GM04504 (cell line): ENCODE measurements at places on chromosomes 4 and X.

DNA sequence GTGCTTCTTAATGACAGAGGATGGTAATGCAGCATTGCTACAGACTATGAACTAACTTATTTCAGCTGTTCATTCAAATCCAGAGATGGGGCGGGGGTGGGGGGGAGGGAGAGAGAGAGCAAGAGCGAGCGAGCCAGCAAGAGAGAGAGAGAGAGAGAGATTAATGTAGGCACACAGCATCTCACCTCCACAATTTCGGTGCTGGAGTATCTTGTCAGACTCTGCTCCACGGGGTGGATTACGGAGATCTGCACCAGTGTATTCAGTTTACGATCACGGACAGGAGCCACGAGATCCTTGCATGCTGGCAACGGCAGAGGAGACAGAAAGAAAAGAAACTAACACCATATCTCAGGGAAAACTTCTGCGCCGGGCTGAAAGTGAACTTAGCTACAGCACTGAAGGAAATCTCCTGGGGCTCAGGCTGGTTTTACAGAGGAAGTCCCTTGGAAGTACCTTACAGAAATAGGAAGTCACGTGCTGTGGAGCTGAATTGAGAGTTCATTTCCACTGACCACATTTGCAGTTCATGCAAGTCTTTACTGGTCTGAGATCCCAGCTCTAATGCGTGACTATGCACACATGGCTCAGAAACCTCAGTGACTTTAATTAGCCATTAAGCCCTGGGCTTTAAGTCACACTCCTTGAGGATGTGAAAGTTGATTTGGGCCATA is 440.9 kb downstream of the INPP4B start:
- DNase-seq = peak; percentile 69

DNA sequence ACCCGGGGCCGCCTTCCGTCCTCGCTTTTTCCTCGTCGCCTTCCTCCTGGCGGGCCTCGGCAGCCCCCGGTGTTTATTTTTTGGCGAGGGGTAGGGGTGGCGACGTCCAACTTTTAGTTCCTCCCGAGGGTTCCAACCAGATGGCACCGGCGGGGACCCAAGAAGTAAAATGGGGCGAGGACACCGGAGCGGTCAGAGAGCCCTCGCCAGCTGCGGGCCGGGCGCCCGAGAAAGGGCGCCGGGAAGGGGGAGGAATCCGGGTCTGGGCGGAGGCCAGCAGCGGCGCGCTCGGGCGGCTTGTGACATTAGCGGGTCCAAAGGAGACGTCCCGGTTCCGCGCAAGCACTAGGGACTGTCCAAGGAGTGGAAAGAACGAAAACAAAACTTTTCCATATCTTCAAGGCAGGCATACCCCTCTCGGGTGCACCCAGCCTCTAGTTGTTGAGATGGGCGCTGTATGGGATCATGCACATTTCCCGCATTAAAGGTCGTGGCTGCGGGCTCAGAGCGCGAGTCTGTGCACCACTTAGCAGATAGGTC is 691 bp upstream of the USP46 start:
- DNase-seq = no peak

GRCh38 chr4:138996090-138996489 is 19.5 kb upstream of the NOCT start:
- DNase-seq = no peak

GRCh38 chr4:53925050-53925605 is 139.3 kb downstream of the CHIC2 start:
- DNase-seq = no peak

DNA sequence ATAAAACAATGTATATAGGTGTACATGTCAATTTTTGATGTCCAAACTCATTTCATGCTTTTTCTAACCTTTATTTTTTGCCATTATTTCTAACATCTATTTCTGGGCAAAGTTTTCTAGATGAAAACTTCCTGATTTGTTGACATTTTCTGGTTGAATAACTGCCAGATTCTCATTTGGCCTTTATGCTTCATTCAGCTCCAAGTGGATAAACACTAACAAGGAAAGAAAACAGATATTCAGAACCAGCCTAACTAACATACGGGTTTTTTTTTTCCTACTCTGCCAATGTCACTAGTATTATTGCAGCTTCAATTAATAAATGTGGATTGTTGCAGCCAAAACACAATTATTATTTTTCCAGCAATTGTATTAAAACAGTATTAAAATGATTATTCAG is 50.9 kb upstream of the RAP1GDS1 start:
- no peak for DNase-seq

DNA sequence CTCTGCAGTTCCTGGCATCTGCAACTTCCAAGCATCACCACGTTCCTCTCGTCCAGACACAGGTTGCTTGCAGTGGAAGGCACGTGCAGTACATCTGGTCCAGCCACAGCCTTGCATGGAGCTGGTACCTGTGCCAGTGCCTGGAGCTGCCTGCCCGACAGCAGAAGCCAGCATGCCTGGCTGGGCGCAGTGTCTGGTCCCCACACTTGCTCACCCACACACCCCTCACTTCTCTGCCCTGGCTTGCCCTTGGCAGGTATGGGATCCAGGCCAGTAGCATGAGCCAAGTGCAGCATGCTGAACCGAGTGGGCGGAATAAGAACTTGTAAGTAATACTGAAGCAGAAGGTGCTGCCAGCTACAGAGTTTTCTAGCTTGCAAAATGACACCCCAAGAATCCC is 39.9 kb downstream of the SH3BGRL start:
- no peak for DNase-seq
